ENCODE measurements at places on chromosomes 3 and 15. TPM values are rescaled to one million over a fixed set of nuclear protein-coding genes. Genes with fewer than 3 reads are reported as not detected.

- no peaks in the 10 kb centered on the region for H3K27me3 ChIP-seq
Measured at GRCh38 chr15:88011533-88011932, 245.0 kb downstream of the NTRK3 start.

GRCh38 chr15:90959894-90960293 lies 5.2 kb downstream of the RCCD1 start:
- peak overlapping the region; percentile 41 for H3K27ac ChIP-seq
- H3K4me3 ChIP-seq, result no peak overlapping the region
- H3K27me3 ChIP-seq, result no peaks in the 10 kb centered on the region
- H3K36me3 ChIP-seq, result no peaks in the 10 kb centered on the region

- H3K36me3 ChIP-seq, result no peaks in the 10 kb centered on the region
- H3K27ac ChIP-seq, result no peak overlapping the region
- H3K27me3 ChIP-seq, result no peaks in the 10 kb centered on the region
- H3K4me1 ChIP-seq, result no peaks in the 10 kb centered on the region
- no peak overlapping the region for H3K4me3 ChIP-seq
Measured at GRCh38 chr3:36700537-36701248, 63.7 kb downstream of the DCLK3 start.

LRRC2 gene
- total RNA-seq, result not detected

DNA sequence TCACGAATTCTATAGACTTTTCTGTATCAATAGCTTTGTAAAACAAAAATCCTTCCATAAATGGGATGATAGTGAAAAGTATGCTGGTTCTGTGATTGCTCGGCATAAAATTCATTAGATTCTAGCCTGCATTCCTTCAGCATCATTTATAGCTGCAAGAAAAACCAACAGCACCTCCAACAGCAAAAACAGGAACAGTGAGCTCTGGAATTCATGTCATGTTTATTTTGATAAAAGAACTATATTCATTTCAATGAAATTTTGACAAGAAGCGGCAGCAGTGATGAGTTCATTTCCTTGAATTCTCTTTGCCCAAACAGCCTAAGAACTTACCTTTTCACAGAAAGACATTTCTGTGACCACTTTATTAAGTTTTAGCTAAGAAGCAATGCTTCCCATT lies 515.2 kb upstream of the CCDC54 start:
- H3K4me3 ChIP-seq, result no peak overlapping the region
- H3K27ac ChIP-seq, result no peak overlapping the region
- no peaks in the 10 kb centered on the region for H3K36me3 ChIP-seq
- DNase-seq, result no peak
- no peaks in the 10 kb centered on the region for H3K27me3 ChIP-seq
- H3K4me1 ChIP-seq, result no peaks in the 10 kb centered on the region

GRCh38 chr3:97187771-97188170 lies 373.4 kb downstream of the EPHA6 start:
- no peaks in the 10 kb centered on the region for H3K27me3 ChIP-seq
- no peak overlapping the region for H3K27ac ChIP-seq
- H3K4me3 ChIP-seq, result no peak overlapping the region
- H3K36me3 ChIP-seq, result no peaks in the 10 kb centered on the region

SERPINI2 gene
- total RNA-seq, result not detected

CCR2 gene
- 2.0 TPM for total RNA-seq

TGM5 gene
- not detected for total RNA-seq

NEK10 gene
- total RNA-seq, result 2.4 TPM
